Dermis blood vessel endothelial cell (primary cell): ENCODE measurements at places on chromosomes 1 and 21. TPM values are rescaled to one million over a fixed set of nuclear protein-coding genes. Genes with fewer than 3 reads are reported as not detected.
A peak's percentile ranks its signal among the peaks of the same experiment; 100 is the strongest.

- DNase-seq: peak; percentile 79
These were observed at the start of gene ZSWIM5 for GRCh38 chr1:45205910-45206721. Gene ZSWIM5, minus strand, starts transcription at chr1:45206605. Its CDS starts 255 bp downstream, at chr1:45206350.

DNA sequence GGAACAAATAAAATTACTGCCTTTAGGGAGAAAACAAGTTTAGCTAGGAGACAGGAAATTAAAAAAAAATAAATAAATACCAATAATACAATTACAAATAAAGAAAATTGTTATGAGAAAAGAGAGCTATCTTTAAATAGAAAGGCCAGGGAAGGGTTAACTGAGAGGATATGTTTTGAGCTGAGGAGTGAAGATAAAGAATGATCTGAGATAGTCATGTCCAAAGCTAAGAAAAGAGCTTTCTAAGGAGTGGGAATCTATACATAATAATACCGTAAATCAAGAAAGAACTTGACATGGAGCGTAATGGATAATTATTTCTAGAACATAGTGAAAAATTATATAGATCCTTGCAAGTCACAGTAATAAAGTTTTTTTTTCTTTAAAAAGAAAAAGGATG, 176.5 kb downstream of the NCAM2 start:
- DNase-seq: no peak

The GPR153 gene
- 2.2 and 2.8 TPM in 2 replicates for total RNA-seq

DNA sequence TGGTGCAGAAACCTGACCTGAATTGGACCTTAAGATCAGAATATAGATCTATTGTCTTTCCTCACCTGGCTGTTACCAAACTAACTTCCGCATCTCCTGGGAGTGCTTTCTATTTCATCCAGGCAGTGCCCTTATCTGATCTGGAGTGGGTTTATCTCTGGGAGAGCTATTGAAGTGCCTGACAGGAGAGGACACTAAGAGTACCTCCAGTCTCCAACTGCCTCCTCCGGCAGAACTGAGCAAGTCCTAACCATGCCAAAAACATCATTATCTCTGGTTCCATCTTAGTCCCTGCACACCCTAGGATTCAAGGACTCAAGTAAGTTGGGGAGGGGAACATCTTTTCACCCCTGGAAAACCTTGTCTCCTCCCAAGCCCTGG, 12.4 kb upstream of the KCNJ15 start:
- DNase-seq: no peak

The IRF6 gene
- total RNA-seq: 1.0 and 2.4 TPM in 2 replicates

The CFHR1 gene
- total RNA-seq: not detected in 2 replicates

GRCh38 chr1:117665556-117666270, 59.9 kb downstream of the TENT5C start:
- DNase-seq: no peak

DNA sequence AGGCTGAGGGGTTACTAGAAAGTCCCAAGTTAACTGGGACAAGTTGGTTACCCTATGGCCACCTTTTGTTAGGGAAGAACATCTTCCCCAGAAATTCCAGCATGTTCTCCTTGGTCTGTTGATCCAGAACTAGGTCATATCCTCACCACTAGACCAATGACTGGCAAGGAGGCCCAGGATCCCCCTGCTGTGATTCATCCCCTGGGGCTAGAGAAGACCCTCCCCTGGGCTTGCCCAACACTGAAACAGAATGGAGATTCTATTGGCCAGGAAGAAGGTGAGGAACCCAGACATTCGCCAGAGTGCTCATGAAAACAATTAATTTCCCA, 90.1 kb upstream of the SIM2 start:
- no peak for DNase-seq

The NFYC gene
- 19.2 and 29.5 TPM in 2 replicates for total RNA-seq

- peak; percentile 66 for DNase-seq
These were observed 780 bp downstream of the HIVEP3 start for GRCh38 chr1:41917835-41918449.

The NR5A2 gene
- 7.9 and 16.0 TPM in 2 replicates for total RNA-seq
